ENCODE measurements at places on chromosomes 5 and 9.

DNA sequence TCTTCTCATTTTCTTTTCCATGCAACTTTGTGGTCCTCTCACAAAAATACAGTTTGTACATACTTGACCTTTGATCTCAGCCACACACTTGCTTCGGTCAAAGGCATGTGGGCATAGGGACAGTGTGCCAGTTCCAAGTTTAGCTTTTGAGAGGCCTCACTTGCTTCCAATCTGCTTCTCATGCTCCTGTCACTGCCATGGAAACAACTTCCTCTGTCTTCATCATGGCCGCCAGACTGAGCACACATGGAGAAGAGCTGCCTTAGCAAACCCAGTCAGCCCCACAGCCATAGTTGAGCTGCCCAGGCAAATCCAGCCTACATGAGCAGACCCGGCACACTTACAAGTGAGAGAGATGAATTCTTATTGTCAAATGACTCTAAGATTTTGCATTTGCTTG lies 138.2 kb upstream of the TUSC1 start:
- no peak for DNase-seq

DNA sequence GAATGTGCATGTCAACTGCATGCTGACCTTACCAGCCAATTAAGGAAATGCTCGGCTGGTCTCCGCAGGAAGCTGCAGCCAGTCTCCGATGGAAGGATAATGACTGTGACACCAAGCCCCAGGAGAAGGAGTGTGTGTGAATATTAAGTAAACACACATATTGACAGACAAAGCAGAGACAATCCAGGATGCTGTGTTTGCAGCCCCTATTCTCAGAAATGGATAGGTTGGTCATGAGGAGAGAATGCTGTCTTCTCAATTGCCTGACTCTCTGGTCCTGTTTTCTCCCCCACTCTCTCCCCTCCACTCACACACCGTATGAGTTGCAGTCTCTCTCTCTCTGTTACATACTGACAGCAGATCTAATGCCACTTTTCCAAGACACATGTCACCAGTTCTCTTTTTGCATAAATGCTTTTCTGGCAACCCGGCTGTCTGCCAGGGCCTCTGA lies 85.7 kb downstream of the EPB41L4A start:
- DNase-seq: no peak

- DNase-seq: no peak
Measured at GRCh38 chr5:17021602-17021932, 85.5 kb upstream of the MYO10 start.

- DNase-seq: no peak
Measured at GRCh38 chr5:123391009-123391408, 32.2 kb downstream of the CEP120 start.

DNA sequence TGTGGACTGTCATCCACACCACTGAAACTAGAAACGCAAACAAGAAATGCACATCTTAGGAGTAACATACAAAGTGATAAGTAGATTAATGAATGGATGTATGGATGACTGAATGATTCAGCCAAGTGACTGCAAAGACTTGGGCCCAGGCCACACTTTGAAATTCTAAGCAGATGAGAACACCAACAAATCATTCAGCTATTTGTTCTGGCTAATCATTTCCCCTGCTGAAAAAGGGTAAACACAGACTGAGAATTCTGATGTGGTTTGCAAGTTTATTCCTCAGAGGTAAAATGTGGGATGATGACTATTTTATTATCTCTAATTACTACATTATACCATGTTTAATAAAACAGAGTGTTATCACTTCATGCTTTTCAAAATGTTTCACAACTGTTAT lies 163.2 kb upstream of the ADAMTS16 start:
- no peak for DNase-seq

- DNase-seq: no peak
Measured at GRCh38 chr5:1195916-1196315, 5.5 kb upstream of the SLC6A19 start.

GRCh38 chr9:33151007-33151557 lies 16.1 kb downstream of the B4GALT1 start:
- no peak for DNase-seq

DNA sequence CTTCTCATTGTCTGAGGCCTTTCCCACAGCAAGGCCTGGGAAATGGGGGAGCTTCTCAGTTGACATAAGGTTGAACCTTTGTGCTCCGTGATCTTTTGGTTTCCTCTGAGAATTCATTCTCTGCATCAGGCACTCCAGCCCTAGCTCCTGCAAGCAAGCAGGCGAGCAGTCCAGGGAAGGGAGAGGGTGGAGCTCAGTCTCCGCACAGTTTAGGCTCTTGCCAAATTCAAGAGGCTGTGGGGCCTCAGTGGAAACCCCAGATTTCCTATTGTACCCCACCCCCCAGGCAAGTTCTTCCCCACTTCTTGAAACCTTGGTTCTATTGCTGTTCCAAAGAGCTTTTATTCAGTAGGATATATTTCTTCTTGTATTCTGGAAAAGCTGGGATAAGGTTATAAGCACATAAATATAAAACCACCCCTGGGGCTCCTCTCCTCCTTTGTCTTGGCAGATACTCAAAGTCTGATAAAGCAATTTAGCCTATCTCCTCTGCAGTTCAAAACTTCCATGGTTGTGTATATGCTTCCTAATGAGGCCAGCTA lies 147.2 kb downstream of the PDZD2 start:
- no peak for DNase-seq

GRCh38 chr5:37789991-37790390 lies 49.9 kb downstream of the GDNF start:
- no peak for DNase-seq
